Tibial nerve (tissue), 4 donors: ENCODE measurements at places on chromosomes 12 and 14. TPM values are rescaled to one million over a fixed set of nuclear protein-coding genes. Genes with fewer than 3 reads are reported as not detected.

DNA sequence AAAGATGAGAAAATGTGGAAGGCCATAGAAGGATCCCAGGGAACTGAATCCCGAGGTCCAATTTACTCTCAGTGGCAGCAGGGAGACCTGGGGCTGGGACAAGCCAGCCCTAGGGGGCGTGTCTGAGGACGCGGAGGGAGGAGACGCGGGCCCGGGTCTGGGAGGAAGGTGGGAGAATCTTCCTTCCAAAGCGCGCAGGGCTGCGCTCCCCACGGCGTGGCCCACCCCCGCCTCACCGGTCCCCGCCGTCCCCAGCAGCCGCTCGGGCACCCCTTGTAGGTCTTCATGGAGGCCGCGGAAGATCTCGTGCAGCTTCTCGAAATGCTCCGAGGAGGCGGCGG lies 323 bp downstream of the VTI1B start:
- peak; percentile 40 for DNase-seq
- H3K27me3 ChIP-seq = no peaks in the 10 kb centered on the region
- H3K4me3 ChIP-seq = peak overlapping the region; percentile 76
- peaks cover 17% of the 10 kb centered on the region for H3K36me3 ChIP-seq
- peak overlapping the region; percentile 99 for H3K27ac ChIP-seq
- peaks cover 27% of the 10 kb centered on the region for H3K4me1 ChIP-seq

The C12orf60 gene
- total RNA-seq = 2.1 TPM

DNA sequence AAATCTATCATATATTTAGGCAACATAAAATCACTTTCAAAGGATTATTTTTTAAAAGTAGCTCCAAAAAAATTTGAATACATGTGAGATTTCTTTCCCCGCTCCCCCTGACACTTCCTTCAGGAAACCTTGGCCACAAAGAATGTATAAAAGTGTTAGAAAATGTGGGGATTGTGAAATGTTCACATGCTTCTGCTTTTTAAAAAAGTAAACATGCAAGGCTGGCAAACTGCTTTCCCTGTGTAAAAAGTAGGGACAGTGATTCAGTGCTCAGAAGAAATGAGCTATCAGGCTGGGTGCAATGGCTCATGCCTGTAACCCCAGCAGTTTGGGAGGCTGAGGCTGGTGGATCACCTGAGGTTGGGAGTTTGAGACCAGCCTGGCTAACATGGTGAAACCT lies 26.6 kb downstream of the MBIP start:
- peaks cover 5% of the 10 kb centered on the region for H3K36me3 ChIP-seq
- no peak for DNase-seq
- no peak overlapping the region for H3K4me3 ChIP-seq
- H3K27me3 ChIP-seq = no peaks in the 10 kb centered on the region
- H3K4me1 ChIP-seq = no peaks in the 10 kb centered on the region

GRCh38 chr12:77785211-77785610 lies 45.5 kb upstream of the NAV3 start:
- H3K4me3 ChIP-seq = no peak overlapping the region
- DNase-seq = no peak
- H3K27ac ChIP-seq = no peak overlapping the region
- no peaks in the 10 kb centered on the region for H3K36me3 ChIP-seq
- H3K27me3 ChIP-seq = no peaks in the 10 kb centered on the region
- peaks cover 7% of the 10 kb centered on the region for H3K4me1 ChIP-seq

DNA sequence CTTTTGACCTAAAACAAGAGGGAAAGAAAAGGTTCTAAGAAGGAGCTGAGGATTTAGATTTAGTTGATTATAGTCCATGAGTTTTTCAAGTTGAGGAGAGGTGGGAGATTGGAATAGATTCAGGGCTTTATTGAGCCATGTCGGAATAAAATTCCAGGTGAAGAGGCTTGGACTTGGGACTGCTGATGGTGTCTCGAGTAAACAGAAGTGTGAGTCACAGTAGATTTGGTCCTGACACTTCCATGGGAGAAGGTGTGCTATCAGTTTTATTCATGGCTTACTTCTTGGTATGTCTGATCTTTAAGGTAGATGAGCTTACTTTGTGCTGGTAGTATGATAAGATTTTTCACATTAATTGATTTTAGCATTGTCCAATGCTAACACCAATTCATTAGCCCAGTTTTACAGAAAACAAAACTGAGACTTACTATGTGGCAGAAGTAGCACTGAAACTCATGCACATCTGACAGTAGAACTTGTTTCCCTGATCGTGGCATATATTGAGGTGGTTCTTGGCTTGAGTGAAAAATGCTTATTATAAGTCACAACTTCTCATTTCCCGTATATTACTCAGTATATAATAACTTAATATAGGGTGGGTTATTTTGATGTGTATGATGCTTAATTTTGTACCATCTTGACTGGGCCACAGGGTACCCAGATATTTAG lies 172.4 kb upstream of the IGF1 start:
- H3K36me3 ChIP-seq = no peaks in the 10 kb centered on the region
- H3K27me3 ChIP-seq = no peaks in the 10 kb centered on the region
- no peak overlapping the region for H3K4me3 ChIP-seq
- no peak for DNase-seq
- no peak overlapping the region for H3K27ac ChIP-seq

The CISTR gene
- total RNA-seq = not detected

- no peak overlapping the region for H3K4me3 ChIP-seq
- no peaks in the 10 kb centered on the region for H3K27me3 ChIP-seq
- no peaks in the 10 kb centered on the region for H3K4me1 ChIP-seq
- no peak for DNase-seq
- H3K27ac ChIP-seq = peak overlapping the region; percentile 53
- H3K36me3 ChIP-seq = no peaks in the 10 kb centered on the region
Measured at GRCh38 chr12:120849765-120850164, 54.4 kb downstream of the SPPL3 start.

The LHX5 gene
- total RNA-seq = not detected

- no peaks in the 10 kb centered on the region for H3K36me3 ChIP-seq
- no peak for DNase-seq
- no peaks in the 10 kb centered on the region for H3K27me3 ChIP-seq
- H3K4me3 ChIP-seq = no peak overlapping the region
- no peaks in the 10 kb centered on the region for H3K4me1 ChIP-seq
- no peak overlapping the region for H3K27ac ChIP-seq
Measured at GRCh38 chr12:97306147-97306546, 156.5 kb upstream of the RMST start.

DNA sequence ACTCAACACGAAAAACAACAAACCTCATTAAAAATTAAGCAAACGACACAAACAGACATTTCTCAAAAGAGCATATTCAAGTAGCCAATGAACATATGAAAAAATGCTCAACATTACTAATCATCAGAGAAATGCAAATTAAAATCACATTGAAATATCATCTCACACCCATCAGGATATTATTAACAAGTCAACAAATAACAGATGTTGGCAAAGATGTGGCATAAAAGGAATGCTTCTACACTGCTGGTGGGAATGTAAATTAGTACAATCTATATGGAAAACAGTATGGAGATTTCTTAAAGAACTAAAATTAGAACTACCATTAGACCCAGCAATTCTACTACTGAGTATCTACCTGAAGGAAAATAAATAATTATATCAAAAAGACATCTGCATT lies 182.2 kb downstream of the KITLG start:
- H3K4me3 ChIP-seq = no peak overlapping the region
- H3K27ac ChIP-seq = no peak overlapping the region
- no peak for DNase-seq

DNA sequence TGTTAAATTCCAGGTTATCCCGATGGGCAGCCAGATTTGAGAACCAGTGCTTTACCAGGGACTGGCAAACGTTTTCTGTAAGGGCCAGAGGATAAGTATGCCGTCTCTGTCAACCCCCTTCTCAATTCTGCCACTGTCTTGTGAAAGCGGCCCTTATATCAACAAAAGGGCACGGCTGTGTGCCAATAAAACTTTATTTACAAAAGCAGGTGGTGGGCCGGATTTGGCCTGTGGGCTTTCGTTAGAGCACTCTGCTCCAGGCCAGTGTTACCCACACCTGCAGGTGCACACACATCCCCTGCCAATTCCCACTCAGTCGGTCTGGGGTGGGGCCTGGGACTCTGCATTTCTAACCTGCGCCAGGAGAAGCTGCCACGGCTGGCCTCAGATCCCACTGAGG lies 111.2 kb downstream of the RFLNA start:
- DNase-seq = no peak
- H3K27ac ChIP-seq = no peak overlapping the region
- no peak overlapping the region for H3K4me3 ChIP-seq
- H3K4me1 ChIP-seq = peaks cover 31% of the 10 kb centered on the region
- no peaks in the 10 kb centered on the region for H3K27me3 ChIP-seq
- peaks cover 63% of the 10 kb centered on the region for H3K36me3 ChIP-seq

DNA sequence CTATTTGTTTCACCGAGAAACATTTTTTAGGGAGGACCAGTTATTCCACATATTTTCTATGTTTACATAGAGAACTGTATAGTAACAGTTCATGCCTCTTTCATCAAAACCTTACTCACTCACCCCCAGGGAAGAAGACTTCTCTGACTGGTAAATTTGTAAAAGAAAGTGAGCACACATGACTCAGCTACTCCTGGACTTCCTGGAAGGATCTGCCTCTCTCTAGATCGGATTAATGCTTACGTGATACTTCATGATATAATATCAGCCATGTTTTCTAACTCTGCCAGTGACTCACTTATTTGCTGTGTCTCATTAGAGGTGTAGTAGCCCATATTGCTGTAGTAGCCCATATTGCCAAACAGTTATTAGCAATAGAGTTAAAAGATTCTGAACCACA lies 494.3 kb upstream of the ATXN7L3B start:
- DNase-seq = no peak
- H3K4me3 ChIP-seq = no peak overlapping the region
- no peaks in the 10 kb centered on the region for H3K4me1 ChIP-seq
- no peak overlapping the region for H3K27ac ChIP-seq
- no peaks in the 10 kb centered on the region for H3K36me3 ChIP-seq

The CCDC175 gene
- total RNA-seq = not detected

The FIGNL2 gene
- 1.4 TPM for total RNA-seq

DNA sequence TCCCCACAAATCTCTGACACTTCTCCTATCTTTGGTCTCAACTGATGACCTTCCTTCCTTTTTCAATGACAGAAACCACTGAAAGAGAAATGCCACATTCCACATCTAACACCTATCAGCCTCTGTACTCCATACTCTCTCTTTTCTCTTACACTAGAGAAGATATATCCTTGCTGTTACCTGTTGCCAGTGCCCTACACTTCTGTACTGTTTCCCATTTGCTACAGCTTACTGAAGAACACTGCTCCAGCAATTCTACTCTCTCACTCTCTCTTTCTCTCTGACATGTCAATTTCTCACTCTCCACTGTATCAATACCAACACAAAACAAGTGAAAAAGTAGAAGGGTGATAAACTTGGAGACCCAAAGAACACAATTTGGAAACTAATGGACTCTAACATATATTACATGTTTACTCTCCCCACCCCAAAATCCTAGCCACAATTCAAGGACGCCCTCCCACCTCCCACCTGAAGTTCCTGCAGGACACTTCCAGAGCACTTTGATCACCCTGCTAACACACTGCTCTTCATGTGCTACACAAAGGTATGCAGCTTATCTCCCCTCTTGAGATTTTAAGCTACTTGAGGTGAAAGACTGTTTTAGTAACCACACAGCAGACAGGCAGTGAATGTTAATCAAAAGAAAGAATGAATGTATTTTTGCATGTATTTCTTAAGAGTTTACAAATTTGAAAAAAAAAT lies 95.0 kb downstream of the MED13L start:
- no peaks in the 10 kb centered on the region for H3K4me1 ChIP-seq
- no peaks in the 10 kb centered on the region for H3K27me3 ChIP-seq
- no peaks in the 10 kb centered on the region for H3K36me3 ChIP-seq
- no peak overlapping the region for H3K27ac ChIP-seq
- DNase-seq = no peak

DNA sequence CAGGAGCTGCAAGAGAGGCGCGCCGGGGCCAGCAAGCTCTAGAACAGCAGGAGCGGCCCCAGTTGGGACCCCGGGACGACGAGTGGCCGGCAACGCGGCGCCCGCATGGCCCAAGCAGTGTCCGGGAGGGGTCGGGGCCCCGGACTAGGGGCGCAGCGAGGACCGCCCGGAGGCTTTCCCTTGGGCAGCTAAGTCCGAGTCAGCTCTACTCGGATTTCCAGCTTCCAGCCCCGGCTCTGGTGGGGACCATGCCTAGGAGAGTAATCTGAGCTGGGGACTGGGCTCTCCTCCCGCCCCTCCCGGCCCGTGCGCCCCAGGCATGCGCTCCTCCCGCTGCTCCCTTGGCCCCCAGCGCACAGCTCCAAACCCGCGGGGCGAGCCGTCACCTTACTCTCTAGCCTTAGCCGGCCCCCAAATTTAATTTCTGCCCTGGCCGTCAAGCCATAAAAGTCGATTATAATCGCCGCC lies 41.6 kb upstream of the CAPRIN2 start:
- H3K27me3 ChIP-seq = no peaks in the 10 kb centered on the region
- H3K4me3 ChIP-seq = peak overlapping the region; percentile 67
- DNase-seq = no peak
- H3K4me1 ChIP-seq = no peaks in the 10 kb centered on the region
- H3K36me3 ChIP-seq = no peaks in the 10 kb centered on the region

DNA sequence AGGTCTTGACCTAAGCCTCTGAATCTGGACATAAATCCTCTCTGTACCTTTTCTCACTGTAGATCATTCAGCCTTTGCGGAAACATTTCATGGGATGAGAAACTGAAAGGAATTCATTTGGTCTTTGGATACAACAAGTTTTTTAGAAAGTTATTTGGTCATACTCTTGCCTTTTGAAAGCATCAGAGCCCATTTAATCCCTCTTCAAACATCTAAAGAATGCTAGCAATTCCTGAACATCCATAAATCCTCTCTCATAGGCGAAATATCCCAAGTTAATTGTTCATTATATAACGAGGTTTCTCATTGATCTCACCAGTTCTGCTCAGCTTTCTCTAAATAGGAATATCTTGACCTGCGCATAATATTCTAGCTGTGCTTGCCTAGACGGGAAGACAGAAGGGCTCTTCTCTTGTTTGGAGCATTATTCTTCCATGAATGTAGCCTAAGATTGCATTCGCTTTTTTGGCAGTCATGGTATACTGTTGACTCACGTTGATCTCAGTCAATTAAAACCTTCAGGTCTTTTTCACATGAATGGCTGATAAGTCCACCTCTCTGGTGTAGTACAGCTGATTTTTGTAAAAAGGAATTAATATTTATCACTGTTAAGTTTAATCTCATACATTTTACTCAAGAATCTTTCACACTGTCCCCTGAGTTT lies 24.1 kb downstream of the NTN4 start:
- DNase-seq = no peak
- H3K27me3 ChIP-seq = no peaks in the 10 kb centered on the region
- H3K4me3 ChIP-seq = no peak overlapping the region
- H3K27ac ChIP-seq = no peak overlapping the region
- no peaks in the 10 kb centered on the region for H3K4me1 ChIP-seq

- H3K4me1 ChIP-seq = no peaks in the 10 kb centered on the region
- H3K36me3 ChIP-seq = no peaks in the 10 kb centered on the region
- no peak for DNase-seq
- H3K27ac ChIP-seq = no peak overlapping the region
Measured at GRCh38 chr12:106780010-106780631, 5.6 kb downstream of the RIC8B start.

The FSCB gene
- total RNA-seq = 0.66 TPM

GRCh38 chr12:109900752-109901580 lies 892 bp downstream of the TCHP start:
- H3K27me3 ChIP-seq = no peaks in the 10 kb centered on the region
- peaks cover 32% of the 10 kb centered on the region for H3K36me3 ChIP-seq
- H3K4me3 ChIP-seq = peak overlapping the region; percentile 53
- peaks cover 9% of the 10 kb centered on the region for H3K4me1 ChIP-seq
- no peak for DNase-seq

The SOAT2 gene
- 0.66 TPM for total RNA-seq

GRCh38 chr12:47281667-47282171 lies 202.0 kb upstream of the AMIGO2 start:
- no peak overlapping the region for H3K27ac ChIP-seq
- H3K4me1 ChIP-seq = peaks cover 13% of the 10 kb centered on the region
- H3K27me3 ChIP-seq = no peaks in the 10 kb centered on the region
- H3K4me3 ChIP-seq = no peak overlapping the region
- H3K36me3 ChIP-seq = no peaks in the 10 kb centered on the region

The GAS2L3 gene
- total RNA-seq = 122 TPM
